ENCODE measurements at places on chromosomes 3 and 15.

GRCh38 chr3:145307272-145307671, 853.7 kb downstream of the PLOD2 start:
- no peak for DNase-seq

DNA sequence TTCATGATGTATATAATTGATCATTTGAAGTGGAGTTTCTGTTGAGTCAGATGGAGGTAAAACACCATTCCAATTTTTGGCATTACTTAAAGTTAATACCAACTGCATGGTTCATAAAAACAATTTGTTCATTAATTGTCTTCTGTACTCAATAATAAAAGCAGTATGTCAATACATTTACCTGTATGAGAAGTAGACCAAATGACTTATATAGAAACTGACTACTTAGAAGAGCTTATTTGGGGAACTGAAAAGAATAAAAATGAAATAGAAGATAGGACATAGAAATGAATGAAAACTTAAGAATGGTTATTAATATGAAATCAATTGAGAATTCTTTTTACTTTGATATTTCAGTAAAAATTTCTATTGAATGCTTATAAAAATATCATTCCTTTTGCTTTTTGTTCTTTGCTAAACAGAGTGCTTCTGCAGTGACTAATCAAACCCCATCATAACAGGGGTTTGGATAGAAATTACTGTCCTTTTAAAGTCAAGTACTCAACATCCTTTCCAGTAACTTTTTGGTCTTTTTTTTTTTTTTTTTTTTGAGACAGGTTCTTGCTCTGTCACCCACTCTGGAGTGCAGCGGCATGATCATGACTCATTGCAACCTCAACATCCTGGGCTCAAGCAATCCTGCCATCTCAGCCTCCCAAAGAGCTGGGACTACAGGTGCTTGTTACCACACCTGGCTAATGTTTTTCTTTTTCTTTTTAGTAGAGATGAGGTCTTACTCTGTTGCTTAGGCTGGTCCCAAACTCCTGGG, 6.5 kb upstream of the CRYBG3 start:
- peak; percentile 33 for DNase-seq

- DNase-seq, result no peak
Observed at GRCh38 chr15:57032338-57032737, 113.9 kb downstream of the TCF12 start.

GRCh38 chr3:196409409-196409808, 22.8 kb downstream of the UBXN7 start:
- no peak for DNase-seq

DNA sequence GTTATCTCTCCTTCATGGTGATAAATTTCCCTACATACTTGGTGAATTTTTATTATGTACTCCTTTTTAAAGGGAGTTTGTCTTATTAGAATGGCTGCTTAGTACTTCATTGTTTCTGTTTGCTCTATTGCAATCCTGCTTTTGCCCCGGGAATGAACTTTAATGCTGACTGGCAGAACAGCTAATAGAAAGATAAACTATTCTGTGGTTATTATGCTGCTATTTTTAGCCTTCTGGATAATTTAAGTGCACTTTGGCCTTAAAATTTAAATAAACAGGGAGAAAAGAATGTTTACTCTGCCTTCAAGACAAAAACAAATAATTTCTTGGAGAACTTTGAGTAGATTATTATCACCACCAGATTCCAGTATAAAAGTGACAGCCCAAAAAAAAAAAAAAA, 413.8 kb upstream of the CCDC54 start:
- no peak for DNase-seq

DNA sequence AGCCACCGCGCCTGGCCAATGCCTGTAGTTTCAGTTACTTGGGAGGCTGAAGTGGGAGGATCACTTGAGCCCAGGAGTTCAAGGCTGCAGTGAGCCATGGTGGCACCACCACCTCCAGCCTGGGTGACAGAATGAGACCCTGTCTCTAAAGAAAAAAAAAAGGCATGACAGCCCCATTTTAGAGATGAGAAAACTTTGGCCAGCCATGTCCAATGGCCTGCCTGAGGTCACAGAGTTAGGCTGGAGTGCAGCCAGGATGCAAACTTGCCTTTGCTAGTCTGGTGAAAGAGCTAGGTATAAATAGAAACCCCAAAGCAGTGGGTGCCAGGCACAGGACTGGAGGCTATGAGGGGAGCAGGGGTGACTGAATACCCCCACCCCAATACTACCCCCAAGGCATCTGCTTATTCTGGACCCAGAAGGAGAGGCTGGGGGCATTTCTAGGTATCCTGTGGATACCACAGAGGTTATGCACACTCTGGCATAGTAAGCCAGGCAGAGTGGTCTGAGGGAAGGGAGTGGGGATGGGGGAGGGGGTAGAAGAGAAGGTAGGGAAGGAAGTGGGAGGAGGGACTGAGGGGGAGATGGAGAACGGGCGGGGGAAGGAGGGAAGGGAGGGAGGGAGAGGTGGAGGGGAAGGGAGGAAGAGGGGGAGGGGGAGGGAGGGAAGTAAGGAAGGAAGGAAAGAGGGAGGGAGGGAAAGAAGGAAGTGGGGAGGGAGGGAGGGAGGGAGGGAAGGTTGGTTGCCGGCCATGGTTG, 16.2 kb upstream of the C15orf39 start:
- no peak for DNase-seq

DNA sequence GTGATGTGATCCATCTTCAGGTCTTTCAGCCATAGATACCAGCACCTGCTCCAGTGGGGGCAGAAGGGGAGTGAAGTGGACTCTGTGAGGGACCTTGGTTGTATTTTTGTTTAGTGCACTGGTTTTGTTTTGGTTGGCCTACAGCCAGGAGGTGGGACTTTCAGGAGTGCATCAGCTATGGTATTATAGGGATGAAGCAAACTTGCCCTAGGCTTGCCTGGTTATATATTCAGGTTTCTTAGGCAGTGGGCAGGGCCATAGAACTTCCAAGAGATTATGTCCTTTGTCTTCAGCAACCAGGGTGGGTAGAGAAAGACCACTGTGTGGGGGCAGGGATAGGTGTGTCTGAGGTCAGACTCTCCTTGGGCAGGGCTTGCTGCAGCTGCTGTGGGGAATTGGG, 337.3 kb upstream of the SGO1 start:
- DNase-seq, result no peak

DNA sequence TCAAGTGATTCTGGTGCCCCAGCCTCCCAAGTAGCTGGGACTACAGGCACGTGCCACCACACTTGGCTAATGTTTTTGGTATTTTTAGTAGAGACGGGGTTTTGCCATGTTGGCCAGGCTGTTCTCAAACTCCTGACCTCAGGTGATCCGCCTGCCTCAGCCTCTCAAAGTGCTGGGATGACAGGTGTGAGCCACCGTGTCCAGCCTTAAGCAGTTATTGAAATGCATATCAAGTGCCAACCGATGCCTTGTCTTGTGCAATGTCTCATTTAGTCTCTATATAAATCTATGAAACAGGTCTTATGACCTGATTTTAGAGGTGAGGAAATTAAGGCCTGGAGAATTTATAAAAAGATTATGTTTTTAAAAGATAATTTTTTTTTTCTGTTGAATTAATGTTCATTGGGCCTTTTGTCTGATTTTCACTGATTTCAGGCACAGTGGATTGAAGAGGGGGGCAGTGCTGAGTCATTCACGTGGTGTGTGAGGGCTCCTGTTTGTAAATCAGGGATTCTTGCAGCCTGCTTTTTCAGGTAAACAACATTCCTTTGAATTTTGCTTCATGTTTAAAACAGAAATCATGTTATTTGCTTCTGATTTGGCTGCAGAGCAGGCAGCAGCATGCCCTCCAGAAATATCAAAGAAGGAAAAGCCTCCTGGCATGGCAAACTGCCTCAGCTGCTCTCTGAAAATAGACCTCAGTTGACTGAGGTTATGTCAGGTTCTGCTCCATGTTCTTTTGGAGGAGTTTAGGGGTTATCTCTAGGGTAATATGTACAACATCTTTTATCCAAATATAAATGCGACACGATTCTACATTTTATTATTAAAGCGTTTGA, 407.0 kb upstream of the RGMA start:
- no peak for DNase-seq

- no peak for DNase-seq
Observed at GRCh38 chr15:80991421-80991820, 1.8 kb upstream of the MESD start.

DNA sequence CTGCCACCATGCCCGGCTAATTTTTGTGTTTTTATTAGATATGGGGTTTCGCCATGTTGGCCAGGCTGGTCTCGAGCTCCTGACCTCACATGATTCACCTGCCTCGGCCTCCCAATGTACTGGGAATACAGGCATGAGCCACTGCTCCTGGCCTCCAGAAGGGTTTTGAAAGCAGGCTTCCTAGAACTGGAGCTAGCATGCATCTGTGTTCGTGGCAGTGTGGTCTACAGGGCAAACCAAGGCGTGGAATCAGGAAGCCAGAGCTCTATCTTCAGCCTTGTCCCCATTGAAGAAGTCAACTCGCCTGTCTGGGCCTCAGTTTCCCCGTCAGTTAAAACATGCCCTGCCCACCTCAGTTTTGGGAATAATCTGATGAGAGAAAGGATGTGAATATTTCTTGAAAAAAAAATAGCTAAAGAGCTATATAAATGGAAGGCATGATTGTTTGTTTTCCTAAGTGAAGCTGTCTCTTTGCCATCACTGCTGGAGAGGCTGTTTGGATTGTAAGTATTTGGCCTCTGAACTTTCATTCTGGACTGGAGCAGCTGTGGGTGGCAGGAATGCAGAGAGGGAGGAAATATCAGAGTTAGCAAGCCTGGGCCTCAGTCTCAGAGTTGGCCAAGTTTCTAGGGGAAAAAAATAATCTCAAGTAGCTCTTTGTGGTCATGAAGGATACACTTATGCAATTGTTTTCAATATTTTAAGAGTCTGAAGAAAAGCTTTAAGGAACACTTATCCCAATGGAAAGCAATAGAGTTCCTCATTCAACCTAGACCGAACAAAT, 36.5 kb upstream of the UACA start:
- no peak for DNase-seq

DNA sequence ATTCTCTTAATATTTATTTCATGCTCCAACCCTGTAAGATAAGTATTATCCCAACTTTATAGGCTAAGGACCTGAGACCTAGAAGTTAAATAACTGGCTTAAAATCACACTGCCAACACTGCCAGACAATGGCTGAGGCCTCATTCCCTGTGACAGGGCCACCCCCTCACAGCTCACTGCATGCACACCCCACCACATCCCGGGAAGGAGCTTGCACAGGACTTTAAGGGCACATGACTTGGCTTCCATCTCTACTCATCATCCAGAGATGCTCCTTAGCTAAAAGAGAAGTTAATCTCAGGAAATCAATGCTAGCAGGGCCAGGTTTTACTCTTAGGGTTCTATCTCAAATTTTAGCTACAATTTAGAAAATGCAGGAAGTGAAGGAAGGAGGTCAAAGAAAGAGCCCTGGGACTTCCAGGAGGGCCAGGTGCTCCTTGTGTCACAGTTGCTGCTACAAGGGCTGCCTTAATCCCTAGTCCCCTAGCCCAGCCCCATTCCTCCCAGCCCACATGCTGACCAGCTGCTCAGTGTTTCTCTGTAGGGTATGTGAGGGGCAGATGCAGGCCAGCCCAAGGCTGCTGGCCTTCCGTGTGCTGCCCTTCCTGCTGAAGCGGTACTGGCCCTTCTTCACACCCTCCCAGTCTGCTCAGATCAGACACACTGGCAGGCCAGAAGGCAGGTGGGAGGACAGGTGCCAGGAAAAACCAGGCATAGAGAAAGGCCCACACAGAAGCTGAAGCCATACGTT, 53.5 kb downstream of the WWTR1 start:
- DNase-seq, result no peak

DNA sequence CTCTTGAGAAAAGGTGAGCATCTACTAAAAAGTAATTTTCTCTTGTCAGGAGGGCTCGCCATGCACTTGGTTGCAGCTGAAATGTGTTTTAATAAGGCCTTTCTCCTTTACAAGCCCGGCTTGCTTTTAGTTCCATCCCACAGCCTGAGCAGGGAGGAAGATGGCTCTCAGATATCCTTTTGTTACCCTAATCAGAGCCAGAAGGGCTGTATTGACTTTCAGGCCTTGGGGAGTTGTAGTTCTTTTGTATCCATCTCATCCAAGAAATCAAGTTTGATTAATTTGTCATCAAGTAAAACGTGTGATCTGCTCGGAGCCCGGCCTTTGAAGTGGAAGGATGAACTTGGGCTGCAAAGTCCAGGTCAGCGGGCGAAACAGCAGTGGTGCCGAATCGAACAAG, 52.9 kb downstream of the EIF4E3 start:
- DNase-seq, result no peak

DNA sequence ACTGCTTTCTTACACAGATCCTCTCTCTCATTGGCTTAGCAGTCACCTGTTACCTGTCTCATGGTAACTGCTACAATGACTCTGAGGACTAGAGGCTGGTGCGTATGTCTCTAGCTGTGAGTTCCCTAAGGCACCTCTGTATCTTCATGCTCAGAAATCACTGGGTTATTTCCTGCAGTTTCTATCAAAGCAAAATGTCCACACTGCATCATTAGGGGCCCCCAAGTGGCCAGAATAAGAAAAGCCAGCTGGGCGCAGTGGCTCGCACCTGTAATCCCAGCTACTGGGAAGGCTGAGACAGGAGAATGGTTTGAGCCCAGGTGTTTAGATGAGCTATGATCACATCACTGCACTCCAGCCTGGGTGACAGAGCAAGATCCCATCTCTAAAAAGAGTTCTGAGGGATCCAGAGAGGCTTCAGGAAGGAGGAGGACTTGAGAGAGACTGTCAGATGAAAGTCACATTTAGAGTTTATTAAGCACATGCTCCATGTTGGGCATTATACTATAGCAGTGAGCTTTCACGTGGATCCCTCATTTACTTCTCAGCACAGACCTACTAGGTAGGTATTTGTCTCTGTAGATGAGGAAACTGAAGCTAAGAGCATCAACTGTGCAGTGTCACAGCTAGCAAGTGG, 2.3 kb upstream of the VPS18 start:
- no peak for DNase-seq

GRCh38 chr3:30547716-30548115, 58.7 kb upstream of the TGFBR2 start:
- DNase-seq, result no peak

DNA sequence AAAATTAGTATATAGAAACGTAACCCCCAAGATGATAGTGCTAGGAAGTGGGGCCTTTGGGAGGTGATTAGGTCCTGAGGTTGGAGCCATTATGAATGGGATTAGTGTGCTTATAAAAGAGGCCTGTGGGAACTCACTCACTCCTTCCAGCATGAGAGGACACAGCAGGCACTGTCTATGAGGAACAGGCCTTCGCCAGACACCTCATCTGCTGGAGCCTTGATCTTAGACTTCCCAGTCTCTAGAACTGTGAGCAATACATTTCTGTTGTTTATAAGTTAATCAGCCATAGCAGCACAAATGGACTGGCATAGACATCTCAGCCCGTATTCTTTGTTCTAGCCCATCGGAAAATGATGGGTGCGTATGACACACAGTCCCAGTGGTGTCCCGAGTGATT, 152.3 kb downstream of the GABRG3 start:
- DNase-seq, result no peak
